GDM1 (cell line): ENCODE measurements at places on chromosomes 1 and 21.

DNA sequence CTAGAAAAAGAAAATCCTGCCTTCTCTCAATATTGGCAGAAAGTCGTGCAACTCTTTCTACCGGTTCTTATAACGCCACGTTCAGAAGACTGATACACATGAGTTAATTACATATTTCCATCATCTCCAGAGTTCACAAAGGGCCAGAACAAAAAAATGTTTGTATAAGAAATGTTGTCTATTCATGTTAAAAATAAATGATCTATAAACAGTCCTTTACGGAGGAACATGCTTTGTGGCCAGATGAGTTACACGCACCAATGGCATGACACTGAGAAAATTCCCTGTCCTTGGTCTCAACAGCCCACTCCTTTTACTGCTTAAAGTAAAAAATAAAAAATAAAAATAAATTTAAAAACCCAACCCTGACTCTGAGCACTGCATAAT, 29.5 kb downstream of the C2CD2 start:
- DNase-seq = no peak

DNA sequence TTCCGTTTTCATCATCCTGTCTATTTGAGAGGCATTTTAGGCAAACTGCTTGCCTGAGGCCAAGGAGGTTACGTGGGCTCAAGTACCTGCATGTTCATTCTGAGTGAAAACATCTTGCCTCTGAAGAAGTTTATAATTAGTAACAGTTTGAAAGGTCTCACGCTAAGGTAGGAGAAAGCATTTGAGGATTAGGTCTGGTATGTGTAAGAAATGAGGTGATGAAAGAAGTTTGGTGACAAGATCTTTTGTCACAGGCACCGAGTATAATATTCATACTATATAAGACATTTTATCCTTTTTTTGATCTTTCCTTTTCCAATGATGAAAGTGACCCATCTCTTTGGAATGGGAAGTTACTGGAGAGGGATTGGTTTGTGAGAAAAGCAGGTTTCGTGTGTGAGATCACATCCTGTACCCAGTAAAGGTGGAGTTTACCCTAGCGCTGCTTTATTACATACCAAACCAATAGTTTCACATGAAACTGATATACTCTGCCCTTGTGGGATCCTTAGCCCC, 98.7 kb upstream of the PDC start:
- no peak for DNase-seq

DNA sequence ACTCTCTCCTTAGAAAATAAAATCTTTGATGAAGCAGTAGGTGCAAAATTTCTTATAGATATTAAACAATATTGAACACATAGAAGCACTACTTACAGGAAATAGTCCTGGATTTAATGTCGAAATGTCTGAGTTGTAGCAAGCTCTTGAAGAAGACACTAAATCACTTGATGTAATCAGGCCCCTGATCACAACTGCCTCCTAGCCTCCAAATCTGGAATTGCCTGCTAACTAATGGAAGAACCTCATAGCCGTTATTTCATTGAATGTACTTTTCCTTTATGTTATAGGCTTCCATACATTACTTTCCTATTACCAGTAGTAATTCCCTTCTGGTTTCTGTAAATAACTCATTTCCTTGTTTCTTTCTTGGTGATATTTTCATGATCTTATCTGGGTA, 675.7 kb upstream of the CHRM3 start:
- DNase-seq = no peak

GRCh38 chr1:60255565-60255964, 182.0 kb upstream of the C1orf87 start:
- no peak for DNase-seq

DNA sequence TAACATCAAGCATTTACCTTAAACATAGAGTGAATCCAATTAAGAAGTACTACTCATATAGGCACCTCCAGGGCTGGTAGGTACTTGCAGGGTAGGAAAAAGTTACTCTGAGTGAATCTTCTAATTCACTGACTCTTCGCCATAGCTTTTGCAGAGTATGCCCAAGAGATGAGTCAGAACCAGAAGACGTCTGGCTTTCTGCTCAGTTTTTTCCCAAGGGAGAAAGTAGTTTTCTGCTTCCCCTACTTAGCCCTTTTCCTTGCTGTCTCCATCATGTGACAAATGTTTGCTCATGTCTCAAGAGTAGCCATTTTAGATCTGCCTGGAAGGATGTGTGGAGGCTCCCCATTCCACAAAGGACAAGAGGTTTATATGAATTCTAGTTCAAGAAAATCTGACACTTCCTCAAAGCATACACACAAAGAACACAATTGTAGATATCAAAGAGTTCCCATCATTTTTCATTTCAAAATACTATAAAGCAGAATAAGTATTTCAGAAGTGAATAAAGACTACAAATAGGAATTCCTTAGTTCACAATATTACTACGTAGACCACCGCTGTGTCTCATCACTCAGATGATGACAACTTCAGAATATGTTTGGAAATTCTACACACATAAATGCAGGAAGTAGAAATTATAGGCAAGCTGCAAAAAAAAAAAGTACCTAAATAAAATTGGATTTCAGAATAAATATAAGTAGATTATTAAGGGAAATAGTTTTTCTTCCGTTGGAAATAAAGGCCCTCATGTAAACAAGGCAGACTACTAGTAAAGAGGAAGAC, 98.5 kb downstream of the ASH1L start:
- DNase-seq = no peak

DNA sequence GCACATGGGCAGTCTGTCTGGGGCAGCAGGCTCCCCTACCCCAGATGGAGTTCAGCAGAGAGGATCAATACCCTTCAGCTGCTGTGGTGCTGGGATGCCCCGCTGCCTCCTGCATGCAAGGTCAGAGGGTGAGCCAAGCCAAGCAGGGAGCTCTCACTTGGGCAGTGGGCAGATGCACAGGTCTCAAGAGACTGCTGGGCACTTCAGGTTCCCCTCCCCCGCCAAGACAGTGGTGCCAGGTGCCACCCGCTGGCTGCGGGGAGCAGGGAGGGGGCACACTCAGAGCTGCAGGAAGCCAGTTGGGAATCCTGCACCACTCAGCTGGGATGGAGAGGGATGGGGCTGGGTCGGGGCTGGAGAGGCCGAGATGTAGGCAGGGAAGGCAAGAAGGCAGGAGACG, 15.8 kb upstream of the EVA1B start:
- no peak for DNase-seq

DNA sequence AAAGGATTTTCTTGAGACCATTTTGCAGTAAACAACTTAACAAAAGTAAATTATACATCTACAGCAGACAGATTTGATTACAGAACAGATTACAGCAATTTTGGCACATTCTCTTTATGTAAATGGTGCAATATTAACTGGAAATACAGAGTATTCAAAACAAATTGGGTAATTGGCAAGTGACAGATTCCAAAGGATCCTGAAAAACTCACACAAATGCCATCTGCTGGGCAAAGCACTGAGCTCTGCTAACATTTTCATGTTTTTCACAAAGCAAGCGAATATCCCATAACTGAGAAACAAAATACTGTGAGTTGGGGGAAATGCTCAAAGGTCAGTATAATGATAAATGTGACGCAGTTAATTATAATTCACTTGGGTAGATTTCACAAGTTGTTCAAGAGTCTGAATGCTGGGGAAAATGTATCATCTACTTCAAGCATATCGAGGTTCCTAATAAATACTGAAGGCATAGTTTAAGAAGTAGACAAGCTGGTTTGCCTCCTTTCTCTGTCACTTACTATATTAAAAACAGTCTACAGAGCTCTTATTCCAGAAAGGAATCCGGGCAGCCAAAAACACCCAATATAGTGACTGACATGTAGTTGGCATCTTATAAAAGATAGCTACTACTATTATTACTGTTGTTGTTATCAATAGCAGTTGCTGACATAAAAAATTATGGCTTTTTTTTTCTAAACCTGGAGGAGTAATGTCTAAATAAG, 75.8 kb upstream of the SDC3 start:
- no peak for DNase-seq

DNA sequence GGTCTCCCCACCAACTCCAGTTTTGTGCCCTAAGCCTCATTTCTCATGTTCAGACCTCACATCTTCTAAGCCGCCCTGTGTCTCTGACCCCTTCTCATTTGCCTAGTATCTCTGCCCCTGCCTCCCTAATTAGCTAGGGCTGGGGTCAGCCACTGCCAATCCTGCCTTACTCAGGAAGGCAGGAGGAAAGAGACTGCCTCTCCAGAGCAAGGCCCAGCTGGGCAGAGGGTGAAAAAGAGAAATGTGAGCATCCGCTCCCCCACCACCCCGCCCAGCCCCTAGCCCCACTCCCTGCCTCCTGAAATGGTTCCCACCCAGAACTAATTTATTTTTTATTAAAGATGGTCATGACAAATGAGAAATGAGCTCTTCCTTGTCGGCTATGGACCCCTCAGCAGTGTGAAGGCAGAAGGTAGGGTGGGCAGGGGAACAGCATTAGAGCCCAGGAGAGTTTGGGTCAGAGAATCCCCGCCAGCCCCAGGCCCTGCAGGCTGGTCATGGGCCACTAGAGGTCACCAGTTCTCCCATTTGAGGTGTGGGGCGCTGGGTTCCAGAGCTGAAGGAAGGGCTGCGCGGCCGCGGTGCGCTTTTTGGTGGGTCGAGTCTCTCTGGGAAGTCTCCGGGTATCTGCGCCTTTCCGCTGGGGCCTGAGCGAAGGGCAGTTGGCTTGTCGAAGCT, 11.5 kb downstream of the ADAMTSL4 start:
- DNase-seq = peak; percentile 84

DNA sequence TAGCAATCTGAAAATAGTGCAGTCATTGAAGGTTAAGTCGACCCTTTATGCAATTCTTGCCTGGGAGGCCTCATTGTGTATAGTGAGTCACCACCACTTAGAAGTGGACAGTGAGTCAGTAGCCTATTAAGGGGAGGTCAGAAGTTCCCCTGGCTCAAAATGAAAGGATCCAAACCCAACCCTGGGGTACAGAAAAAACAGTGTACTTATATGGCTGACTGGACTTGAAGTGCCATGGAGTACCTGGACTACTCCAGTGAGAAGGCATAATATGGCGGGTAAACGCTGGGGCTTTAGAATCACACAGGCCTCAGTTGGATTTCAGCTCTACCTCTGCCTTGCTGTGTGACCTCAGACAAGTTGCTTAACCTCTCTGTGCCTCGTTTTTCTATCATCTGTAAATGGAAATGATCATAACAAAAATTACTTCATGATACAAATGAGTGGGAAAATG, 2.2 kb upstream of the BCL9 start:
- DNase-seq = no peak

- no peak for DNase-seq
Observed at GRCh38 chr1:171743081-171743870, 1.4 kb upstream of the VAMP4 start.

GRCh38 chr1:169796274-169796810, 1.6 kb upstream of the METTL18 start:
- no peak for DNase-seq
